ENCODE measurements at places on chromosomes 16 and 17.

DNA sequence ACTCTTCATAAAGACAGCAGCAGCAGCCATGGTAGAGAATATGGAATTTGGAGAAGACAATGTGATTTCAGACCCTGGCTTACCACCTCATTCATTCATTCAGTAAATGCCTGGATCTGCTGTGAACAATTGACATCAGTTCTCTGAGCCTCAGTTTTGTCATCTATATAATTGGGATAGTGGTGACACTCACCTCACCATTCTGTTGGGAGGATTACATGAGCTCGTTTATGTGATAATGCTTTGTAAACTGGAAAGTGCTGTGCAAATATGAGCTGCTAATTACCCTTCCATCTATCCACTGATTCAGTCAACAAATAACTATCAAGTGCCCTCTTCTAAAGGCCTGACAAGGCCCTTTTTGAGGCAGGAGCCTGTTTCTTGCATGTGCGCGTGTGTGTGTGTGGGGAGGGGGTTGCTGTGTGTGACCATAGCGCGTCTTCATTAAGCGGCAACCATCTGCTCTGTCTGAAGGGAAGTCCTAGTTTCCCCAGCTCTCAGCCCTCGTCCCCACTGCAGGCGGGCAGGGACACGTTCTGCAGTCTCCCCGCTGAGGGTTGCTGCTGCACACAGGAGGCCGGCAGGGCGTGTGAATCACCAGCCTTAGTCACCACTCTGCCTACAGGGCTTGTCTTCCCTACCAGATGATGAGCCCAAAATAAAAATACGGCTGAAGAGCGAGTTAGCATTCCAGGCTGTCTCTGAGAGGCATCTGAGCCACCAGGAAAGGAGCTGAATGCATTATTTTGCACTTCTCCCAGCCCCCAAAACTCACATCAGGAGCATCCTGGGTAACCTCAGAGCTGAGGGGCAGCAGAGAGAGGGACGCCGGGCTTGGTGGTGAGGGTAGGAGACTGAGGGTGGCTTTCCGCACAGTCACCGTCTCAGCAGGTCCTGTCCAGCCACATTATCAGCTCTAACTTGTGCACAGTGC lies 19.9 kb downstream of the ARL4D start:
- DNase-seq = no peak

- no peak for DNase-seq
Measured at GRCh38 chr16:62638324-62638911, 602.2 kb upstream of the CDH8 start.

GRCh38 chr16:27498031-27498825 lies 51.5 kb downstream of the GTF3C1 start:
- no peak for DNase-seq

DNA sequence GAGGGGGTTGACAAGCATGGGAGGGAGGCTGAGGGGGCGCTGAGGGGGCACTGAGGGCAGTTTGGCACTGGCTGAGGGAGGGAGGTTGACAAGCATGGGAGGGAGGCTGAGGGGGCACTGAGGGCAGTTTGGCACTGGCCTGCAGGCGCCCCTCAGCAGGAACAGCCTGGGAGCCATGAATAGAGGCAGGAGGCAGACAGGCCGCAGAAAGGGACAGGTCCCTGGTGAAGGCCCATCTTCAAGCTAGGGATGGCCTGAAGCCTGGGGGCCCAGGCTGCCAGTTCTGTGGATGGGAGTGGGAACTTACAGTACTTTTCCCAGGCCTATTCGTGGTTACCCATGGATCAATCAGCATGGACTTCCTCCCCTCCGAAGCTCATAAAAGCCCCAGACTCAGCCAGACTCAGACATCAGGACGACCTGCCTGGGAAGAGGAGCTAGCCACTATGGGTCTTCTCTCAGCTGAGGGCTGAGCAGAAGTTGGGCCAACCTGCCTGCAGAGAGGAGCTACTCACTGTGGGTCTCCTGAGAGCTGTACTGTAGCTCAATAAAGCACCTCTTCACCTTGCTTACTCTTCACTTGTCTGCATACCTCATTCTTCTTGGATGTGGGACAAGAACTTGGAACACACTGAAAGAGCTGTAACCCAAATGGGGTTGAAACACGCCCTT lies 72.8 kb upstream of the BRD7 start:
- DNase-seq = no peak

GRCh38 chr16:82197540-82198240 lies 27.7 kb upstream of the MPHOSPH6 start:
- DNase-seq = no peak

DNA sequence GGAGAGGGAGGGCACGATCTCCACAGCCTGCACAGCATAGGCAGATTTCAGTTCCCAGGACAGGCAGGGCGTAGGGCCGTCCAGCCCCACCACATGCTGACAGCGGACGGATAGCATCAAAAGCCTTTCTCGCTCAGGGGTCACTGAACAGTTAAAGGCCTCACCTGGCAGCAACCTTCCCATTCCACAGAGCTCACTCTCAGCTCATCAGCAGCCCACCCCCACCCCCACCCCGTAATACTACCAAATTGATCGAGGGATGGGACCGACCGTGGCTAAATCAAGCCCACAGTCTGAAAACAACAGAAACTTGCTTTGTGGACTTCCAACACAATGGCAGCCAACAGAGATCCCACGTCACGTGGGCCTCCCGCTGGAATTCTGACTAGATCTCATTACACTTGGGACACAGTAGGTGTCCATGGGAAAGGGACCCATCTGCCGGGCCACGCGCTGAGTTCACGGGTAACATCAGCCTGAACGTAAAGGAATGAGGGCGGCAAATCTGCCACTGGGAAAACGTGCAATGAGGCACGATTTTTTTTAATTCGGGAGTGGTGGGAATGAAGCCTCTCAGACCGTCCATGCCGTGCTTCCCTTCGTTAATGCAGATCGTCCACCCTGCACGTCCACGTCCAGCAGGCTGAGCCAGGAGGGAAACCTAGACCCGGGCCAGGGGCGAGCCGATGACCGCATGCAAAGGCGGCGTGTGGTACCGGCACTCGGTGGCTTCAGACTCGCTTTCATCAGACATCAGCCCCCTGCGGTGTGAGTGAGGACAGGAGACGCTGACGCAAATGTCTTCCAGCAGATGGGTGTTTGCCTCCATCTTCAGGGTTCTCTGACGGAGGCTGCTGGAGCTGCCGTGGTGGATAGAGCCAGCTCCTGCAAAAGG lies 92.1 kb downstream of the TBC1D16 start:
- no peak for DNase-seq

GRCh38 chr17:6695565-6695964 lies 17.6 kb downstream of the SLC13A5 start:
- no peak for DNase-seq

DNA sequence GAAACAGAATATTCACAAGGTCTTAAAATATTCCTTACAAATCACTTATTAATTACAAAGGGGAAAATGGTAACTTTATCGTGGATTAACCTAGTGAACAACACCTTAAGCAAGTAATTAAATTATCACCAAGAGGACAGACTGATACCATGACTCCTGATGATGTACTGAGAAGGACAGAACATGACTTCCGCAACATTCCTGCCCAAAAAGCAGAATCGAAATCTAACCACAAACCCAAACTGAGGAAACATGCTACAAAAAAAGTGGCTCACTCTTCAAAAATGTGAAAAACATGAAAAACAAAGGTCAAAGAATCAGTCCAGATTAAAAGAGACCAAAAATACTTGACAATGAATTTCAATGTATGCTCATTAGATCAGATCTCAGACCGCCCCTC lies 151.5 kb downstream of the AATF start:
- no peak for DNase-seq

DNA sequence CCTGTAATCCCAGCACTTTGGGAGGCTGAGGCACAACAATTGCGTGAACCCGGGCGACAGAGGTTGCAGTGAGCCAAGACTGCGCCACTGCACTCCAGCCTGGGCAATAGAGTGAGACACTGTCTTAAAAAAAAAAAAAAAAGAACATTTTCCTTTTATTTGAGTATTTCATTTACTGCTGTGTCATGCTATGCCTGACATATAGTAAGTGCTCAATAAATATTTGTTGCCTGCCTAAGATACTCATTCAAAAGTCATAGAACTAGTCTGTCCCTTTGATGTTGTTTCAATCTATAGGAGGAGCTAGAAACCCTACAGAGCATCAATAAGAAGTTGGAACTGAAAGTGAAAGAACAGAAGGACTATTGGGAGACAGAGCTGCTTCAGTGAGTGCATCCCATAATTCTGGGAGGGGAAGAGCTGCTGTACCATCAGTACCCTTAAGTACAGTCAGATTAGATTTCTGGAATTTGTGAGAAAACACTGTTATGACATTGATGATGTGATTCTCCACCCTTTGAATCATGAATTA lies 20.0 kb downstream of the CALCOCO2 start:
- DNase-seq = no peak

DNA sequence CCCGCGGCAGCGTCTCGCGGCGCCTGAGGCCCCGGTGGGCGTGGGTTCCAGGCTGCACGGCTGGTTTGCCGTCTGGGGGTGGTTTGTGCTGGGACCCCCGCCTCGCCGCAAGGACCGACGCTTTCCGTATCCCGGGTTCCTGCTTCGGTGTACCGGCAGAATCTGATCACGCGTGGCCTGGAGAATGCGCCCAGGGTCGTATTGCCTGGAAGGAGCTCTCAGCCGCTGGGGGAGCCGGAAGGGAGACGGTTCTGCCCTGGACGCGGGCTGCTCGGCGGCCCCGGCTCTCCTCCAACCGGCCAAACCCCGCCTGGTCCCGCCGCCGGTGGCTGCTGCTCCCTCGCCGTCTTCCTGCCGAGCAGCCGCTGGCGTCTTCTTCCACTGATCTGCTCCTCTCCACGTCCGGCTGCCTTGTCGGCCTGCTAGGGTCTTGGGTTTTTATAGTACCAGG lies 39.8 kb downstream of the ZNF778 start:
- no peak for DNase-seq

DNA sequence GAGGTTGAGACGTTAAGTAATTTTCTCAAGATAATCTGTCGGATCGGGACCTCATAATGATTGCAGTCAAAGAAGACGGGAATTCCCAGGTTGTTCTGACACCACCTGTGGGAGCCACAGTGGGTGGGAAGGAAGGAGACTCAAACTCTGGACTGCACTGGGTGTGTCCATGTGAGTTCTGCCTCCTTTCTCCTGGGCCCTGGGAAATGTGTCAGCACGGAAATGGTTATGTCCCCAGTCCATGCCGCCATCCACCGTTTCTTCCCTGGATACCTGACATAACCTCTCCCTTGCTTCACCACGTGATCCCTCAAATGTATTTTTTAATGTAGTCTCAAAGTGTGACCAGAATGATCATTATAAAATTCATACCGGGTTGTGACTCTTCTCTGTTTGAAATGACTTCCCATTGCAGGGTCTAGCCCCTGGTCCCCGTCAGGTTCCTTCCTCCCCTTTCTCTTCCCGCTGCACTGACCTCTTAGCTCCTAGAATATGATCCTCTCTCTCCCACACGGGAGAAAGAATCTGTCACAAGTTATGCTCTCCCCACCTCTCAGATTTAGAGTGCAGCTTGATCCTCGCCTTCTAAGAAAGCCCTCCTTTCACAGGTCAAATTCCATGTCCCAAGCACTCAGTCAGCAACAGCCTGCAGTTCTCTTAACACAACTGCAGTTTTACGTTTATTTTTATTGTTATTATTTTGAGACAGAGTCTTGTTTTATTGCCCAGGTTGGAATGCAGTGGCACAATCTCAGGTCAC lies 820.0 kb upstream of the EEF2KMT start:
- DNase-seq = no peak

DNA sequence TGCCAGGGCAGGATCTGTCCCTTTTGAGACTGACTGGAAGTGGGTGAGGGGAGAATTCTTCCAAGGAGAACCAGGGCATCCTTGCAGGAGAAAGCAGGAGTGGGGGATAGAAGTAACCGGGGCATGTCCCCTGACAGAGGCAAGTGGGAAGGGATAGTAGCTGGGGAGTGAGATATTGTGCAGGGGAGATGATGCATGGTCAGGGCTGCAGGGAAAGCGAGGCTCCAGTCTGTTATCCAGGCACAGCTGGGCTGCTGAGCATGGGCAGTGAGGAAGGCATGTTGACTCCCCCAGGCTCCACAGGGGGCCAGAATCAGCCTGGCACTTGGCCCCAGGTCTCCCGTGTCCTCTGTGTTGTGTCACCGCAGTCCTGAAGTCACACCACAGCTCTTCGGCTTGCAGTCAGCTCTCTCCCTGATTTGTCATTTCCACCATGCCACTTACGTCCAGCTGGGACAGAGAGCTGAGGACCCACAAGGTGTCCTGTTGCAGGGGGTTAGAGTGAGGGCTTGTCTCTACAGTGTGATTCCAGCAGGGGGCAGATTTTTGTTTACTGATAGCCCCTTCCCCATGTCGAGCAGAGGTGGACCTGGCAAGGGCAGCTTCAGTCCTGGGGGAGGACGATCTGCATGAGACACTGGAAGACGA lies 40.9 kb downstream of the B9D1 start:
- DNase-seq = no peak

GRCh38 chr17:57536289-57536688 lies 208.8 kb downstream of the CCDC182 start:
- no peak for DNase-seq

DNA sequence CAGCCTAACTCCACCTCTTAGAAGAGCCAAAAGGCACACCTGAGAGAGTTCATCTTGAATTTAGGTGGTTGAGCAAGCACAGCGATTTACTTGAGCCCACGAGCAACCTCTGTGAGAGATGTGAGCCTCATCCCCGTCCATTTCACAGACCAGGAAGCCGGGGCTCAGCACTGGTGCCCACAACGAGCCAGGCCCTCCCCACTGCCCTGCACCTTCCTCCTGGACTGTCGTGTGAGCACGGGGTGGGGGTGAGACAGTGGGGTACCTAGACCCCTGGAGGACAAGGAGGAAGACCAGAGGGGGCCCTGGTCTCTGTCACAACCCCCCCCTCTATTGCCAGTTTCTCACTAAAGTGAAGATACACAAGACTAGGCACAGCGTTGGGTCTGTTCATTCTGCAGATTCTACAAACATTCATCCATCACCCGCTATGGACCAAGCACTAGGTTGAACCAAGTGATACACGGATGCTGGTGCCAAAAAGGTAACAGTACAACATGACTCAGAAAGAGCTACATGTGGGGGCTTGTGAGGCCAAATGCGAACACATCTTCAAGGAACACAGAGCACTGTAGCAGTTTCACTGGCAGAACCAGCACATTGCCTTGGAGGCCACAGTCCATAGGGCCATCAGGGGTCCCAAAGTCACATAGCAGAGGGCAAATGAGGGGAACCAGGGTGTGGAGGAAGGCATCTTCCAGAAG lies 231.9 kb downstream of the PARN start:
- DNase-seq = no peak

- no peak for DNase-seq
Measured at GRCh38 chr16:46673320-46674013, 15.5 kb downstream of the VPS35 start.

GRCh38 chr17:45429339-45430005 lies 3.2 kb downstream of the ARHGAP27 start:
- no peak for DNase-seq

Data from stimulated activated CD4-positive, alpha-beta T cell treated with anti-CD3 and anti-CD28 coated beads, TNF-alpha, amount 100 ng/mL, for 1 hour (primary cell).